NCI-H774 (cell line): ENCODE measurements at places on chromosomes 2 and 18.
A peak's percentile ranks its signal among the peaks of the same experiment; 100 is the strongest.

DNA sequence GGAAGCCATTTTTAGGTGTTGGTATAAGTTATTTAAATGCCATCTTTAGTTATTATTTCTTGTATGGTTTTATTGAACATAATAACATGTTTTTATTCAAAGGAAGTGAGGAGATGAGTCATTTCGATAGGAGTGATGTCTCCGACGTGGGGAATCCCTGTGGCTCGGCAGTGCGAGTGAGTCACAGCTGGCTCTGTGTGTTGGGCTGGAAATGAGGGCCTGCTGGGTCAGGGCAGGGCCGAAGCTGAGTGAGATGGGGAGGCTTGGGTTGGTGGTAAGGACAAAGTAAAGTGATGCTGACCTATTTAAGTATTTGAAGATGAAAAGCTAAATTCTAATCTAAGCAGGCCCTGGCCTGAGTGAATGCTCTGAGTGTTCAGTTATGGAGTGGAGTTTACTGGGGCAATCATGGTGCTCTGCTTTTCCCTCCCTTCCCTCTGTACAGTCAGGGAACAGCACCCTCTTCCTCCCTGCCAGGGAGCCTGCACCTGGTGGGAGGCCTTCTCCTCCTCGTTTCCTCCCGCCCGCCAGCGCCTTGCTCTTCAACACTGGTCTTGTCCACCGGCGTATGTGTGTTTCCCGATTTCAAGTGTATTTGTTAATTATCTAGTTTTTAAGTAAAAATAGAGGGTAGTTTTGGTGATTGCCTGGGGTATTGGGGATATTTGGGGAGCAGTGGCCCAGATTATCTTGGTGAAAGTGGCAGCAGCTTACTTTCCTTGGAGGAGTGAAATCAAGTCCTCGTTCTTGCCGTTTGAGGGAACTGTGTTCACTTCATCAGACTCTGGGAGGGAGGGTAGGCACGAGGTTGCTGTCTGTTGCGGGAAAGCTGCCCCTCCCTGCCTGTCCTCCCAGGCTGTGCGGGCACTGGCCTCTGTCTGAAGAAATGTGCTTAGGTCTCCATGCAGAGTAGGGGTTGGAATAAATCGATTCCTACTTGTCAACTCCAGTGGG, 157.0 kb downstream of the LDLRAD4 start:
- DNase-seq = no peak

DNA sequence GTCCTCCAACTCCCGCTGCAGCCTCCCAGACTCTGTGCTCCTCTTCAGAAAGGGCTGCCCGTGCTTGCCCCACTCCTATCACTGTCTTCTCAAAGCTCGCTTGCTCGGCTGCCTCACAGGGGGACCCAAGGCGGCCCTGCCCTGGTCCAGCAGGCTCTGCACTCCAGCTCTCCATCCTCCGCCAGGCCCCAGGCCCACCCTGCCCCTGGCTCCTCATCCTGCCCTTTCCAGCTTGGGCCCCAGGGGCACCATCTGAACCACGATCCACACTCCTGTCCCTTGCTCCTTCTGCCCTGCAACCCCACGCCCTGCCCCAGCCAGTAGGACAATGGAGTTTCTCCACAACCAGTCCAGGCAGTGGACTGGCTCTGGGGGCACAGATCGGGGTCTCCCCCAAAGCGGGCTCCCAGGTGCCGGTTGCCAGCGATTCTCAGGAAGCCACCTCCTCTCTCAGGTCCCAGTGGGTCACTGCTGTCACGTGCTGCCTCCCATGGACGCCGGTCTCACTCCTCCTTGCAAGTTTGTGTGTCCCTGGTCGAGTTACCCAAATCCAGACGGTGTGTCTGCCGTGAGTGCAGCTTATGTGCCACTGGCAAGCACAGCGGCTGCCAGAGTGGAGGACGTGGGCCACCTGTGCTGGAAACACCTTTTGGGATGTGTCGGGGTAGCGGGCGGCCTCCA, 238.5 kb downstream of the HDAC4 start:
- DNase-seq = no peak

DNA sequence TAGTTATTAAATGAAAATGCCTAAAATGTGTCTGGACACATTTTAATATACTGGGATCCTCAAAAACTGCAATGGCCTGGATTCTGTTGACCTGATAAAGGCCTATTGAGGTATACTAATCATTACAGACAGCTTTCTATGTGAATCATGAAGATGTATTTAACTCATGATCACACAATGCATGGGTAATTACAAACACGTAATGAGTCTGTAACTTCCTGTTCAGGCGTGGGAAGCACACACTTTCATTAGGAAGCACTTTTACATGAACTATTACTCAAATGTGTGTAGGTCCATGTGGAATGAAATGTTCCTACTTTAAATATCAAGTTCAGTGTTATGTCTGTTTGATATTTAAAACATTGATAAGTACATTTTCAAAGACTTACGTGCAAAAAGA, 108.7 kb downstream of the NCKAP5 start:
- DNase-seq = no peak

GRCh38 chr2:235135990-235136561, 184.3 kb downstream of the SH3BP4 start:
- peak; percentile 70 for DNase-seq

- DNase-seq = no peak
These were observed 282.5 kb upstream of the SPRED2 start for GRCh38 chr2:65714866-65715265.

DNA sequence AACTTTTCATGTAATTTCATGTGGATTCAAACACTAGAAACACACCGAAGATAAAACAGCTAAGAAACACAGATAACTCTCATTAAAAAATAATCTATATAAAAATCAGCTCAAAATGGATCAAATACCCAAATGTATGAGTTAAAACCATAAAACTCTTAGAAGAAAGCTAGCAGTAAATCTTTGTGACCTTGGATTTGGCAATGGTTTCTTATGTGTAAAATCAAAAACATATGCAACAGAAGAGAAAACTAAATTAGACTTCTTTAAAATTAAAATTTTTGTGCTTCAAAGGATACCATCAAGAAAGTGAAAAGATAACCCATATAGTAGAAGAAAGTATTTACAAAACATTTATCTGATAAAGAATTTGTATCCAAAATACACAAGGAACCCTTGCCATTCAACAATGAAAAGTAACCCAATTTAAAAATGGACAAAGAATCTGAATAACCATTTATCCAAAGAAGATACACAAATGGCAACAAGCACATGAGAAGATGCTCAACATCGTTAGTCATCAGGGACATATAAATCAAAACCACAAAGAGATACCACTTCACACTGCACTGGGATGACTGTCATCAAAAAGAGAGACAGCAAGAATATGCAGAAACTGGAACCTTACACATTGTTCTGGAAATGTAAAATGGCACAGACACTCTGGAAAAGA, 27.5 kb downstream of the GAREM1 start:
- DNase-seq = no peak
